CD8-positive, alpha-beta T cell (primary cell): ENCODE measurements at places on chromosomes 16 and 17.

- DNase-seq: no peak
Measured at GRCh38 chr16:13120557-13120956, 219.2 kb downstream of the SHISA9 start.

DNA sequence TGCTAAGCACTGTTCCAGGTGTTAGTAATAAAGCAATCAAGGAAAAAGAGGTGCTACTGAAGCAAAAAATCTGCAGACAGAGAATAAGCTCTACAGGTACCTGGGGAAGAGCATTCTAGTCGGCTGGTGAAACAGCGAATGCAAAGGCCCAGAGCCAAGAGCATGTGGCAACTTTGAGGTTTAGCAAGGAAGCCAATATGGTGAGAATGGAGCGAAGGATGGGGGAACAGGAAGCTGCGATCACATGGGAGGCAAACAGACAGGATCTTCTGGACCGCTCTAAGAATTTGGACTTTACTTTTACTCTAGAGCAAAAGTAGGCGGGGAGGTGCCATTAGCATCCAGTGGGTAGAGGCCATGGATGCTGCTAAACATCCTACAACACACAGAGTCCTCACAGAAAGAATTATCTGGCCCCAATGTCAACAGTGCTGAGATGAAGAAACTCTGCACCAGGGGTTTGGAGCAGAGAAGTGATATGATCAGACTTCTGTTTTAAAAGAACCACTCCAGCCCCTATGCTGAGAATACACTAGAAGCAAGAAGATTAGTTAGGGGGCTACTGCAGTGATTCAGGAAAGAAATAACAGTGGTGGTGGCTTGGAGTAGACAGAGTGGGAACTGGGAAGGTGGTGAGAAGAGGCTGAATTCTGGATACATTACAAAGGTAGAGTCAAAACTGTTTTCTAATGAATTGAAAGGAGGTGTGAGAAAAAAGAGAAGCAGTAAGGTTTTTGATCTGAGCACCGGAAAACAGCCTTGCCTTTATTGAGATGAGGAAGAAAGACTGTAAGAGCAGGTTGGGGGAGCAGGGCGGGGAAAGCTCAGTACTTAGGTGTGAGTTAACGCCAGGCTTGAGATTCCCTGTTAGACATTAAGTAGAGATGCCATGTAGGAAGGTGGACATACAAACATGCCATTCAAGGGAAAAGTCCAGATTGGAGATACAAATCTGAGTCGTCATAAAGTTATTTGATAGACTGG, 11.0 kb downstream of the EFTUD2 start:
- DNase-seq: peak; percentile 30

GRCh38 chr16:69132424-69133252, at the start of the genes CHTF8 and UTP4:
Gene CHTF8, minus strand, starts transcription at chr16:69132588. Its CDS starts 11,130 bp downstream, at chr16:69121458.
Gene UTP4, plus strand, starts transcription at chr16:69132649. Its CDS starts 811 bp downstream, at chr16:69133460.
- peak; percentile 91 for DNase-seq

DNA sequence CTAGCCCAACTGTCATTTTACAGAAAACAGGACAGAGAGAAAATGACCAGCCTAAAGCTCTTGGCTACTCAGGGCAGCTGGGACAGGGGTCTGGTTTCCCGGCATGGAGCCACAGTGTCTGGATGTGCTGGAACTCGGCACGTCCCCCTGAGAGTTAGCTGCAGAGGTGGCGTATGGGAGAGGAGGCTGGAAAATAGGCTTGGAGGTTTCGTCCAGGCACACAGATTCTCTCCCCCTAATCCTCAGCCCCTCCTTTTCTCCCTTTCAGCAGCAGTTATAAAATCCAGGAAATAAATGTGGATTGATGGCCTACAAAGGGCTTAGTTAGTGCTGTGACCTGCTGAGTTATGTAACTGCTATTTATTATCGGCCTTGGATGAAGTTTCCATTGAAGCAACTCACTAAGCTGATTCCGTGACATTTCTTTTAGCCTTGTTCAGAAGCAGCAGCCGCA, 89.5 kb upstream of the TOB1 start:
- no peak for DNase-seq

GRCh38 chr16:7227229-7227721, 105.4 kb upstream of the RBFOX1 start:
- no peak for DNase-seq

- no peak for DNase-seq
Measured at GRCh38 chr16:79334127-79334526, 266.4 kb downstream of the MAF start.

- no peak for DNase-seq
Measured at GRCh38 chr17:50462446-50462845, 6.2 kb downstream of the CHAD start.

- DNase-seq: no peak
Measured at GRCh38 chr17:48579760-48580554, 1.8 kb upstream of the HOXB4 start.
